H9 (cell line): ENCODE measurements at places on chromosomes 2 and 18. TPM values are rescaled to one million over a fixed set of nuclear protein-coding genes. Genes with fewer than 3 reads are reported as not detected.

The MC5R gene
- not detected in 2 replicates for total RNA-seq

The DGUOK gene
- total RNA-seq: 95.0 and 98.5 TPM in 2 replicates

The MOGAT1 gene
- not detected in 2 replicates for total RNA-seq

The DES gene
- 3.0 and 4.6 TPM in 2 replicates for total RNA-seq

The CAPN13 gene
- total RNA-seq: 5.0 and 5.7 TPM in 2 replicates

GRCh38 chr2:11325961-11326676, 18.3 kb downstream of the ROCK2 start:
- no peaks in the 10 kb centered on the region for H3K36me3 ChIP-seq
- no peak overlapping the region for H3K4me3 ChIP-seq
- H3K27ac ChIP-seq: no peak overlapping the region
- H3K27me3 ChIP-seq: no peaks in the 10 kb centered on the region

GRCh38 chr2:102041351-102041750, 49.6 kb downstream of the IL1R2 start:
- no peaks in the 10 kb centered on the region for H3K36me3 ChIP-seq
- no peaks in the 10 kb centered on the region for H3K27me3 ChIP-seq
- no peak for DNase-seq
- H3K4me3 ChIP-seq: no peak overlapping the region

DNA sequence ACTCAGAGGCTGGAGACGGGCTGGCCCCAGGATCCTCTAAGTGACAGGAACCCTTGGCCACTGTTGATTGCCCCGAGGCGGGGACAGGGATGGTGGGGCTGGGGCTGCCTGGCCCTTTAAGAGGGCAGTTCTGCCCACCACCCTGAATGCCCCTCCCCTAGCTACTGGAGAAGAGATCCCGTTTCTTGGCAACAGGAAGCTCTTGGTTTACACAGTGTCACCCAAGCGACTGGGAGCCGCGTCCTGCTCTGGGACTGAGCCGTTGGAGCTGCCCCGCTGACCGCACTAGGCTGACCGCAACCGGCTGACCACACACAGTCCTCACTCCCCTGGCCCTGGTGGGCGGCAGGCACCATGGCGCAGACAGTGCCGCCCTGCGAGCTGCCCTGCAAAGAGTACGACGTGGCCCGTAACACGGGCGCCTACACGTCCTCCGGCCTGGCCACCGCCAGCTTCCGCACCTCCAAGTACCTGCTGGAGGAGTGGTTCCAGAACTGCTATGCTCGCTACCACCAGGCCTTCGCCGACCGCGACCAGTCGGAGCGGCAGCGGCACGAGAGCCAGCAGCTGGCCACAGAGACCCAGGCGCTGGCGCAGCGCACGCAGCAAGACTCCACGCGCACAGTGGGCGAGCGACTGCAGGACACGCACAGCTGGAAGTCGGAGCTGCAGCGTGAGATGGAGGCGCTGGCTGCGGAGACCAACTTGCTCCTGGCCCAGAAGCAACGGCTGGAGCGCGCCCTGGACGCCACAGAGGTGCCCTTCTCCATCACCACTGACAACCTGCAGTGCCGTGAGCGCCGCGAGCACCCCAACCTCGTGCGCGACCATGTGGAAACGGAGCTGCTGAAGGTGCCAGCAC, at the start of gene TEKT4:
Gene TEKT4 (plus strand): TSS at position 205 of the 862 bp plus-strand sequence. CDS start 150 bp downstream, at position 355.
- peaks cover 11% of the 10 kb centered on the region; the same call in 1 of the 2 replicates for H3K27me3 ChIP-seq
- no peaks in the 10 kb centered on the region for H3K36me3 ChIP-seq
- H3K4me1 ChIP-seq: no peaks in the 10 kb centered on the region; the same call in 1 of the 2 replicates
- H3K27ac ChIP-seq: no peak within 1 kb of the TSS

- no peak for DNase-seq
- no peaks in the 10 kb centered on the region for H3K4me1 ChIP-seq
- peaks cover 22% of the 10 kb centered on the region for H3K36me3 ChIP-seq
- H3K27me3 ChIP-seq: no peaks in the 10 kb centered on the region
These were observed 59.5 kb upstream of the BCL2L11 start for GRCh38 chr2:111061191-111061590.

GRCh38 chr2:158756331-158756730, 38.8 kb upstream of the DAPL1 start:
- H3K4me1 ChIP-seq: no peaks in the 10 kb centered on the region
- no peak for DNase-seq
- no peaks in the 10 kb centered on the region for H3K36me3 ChIP-seq

DNA sequence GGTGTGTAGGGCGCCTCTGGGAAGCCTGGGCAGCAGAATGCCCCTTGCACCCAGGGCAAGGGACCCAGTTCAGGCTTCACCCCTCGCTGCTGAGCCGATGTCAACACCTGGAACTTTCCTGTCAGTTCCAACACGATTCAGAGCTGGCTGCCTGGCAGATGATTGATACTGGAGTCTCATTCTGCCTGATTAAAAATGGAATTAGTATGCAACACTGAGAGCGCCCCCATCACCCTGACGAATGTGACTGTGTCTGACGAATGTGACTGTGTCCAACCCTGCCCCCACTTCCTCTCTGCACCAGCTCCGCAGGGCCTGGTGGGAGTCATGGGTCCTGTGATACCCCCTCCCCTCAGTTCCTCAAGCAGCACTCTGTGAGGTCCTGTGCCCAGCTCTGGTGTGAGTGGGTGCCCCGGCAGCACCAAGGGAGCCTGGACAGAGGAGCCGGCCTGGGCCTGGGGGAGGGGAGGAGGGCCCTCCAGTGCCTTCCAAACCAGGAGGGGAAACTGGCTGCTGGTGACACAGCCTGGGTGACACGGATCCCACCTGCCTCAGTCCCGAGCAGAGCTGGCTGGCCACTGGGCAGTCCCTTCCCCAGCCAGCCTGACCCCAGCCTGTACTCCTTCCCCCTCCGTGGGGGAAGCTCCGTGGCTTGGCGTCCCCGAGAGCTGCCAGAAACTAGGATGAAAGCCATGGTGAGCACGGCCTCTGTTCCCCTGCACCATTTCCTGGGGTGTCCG, 41.4 kb upstream of the ALPP start:
- H3K36me3 ChIP-seq: no peaks in the 10 kb centered on the region; the same call in 2 of the 3 replicates
- no peak overlapping the region for H3K4me3 ChIP-seq
- no peaks in the 10 kb centered on the region for H3K27me3 ChIP-seq
- H3K4me1 ChIP-seq: no peaks in the 10 kb centered on the region
